Mesangial cell (primary cell): ENCODE measurements at places on chromosomes 16 and 17. TPM values are rescaled to one million over a fixed set of nuclear protein-coding genes. Genes with fewer than 3 reads are reported as not detected.

The TEKT1 gene
- total RNA-seq = not detected in 2 replicates

The HOXB4 gene
- total RNA-seq = 1.5 and 4.1 TPM in 2 replicates

The TCF25 gene
- total RNA-seq = 103 and 206 TPM in 2 replicates

The TLCD2 gene
- 1.3 and 4.6 TPM in 2 replicates for total RNA-seq

The ABCC3 gene
- total RNA-seq = 10.4 and 61.5 TPM in 2 replicates

The MYL11 gene
- 1.8 TPM in 1 of 2 replicates, not detected in the other for total RNA-seq

The HID1 gene
- total RNA-seq = 2.0 and 12.5 TPM in 2 replicates

The GPR139 gene
- not detected in 2 replicates for total RNA-seq

The RNF222 gene
- total RNA-seq = not detected in 2 replicates

The TP53TG3B gene
- not detected in 2 replicates for total RNA-seq

The KRT24 gene
- total RNA-seq = not detected in 2 replicates

The TBC1D3C gene
- 2.7 TPM in 1 of 2 replicates, not detected in the other for total RNA-seq

The DUSP14 gene
- total RNA-seq = 36.8 and 47.1 TPM in 2 replicates

The HS3ST2 gene
- not detected in 2 replicates for total RNA-seq

The MFSD6L gene
- 0.13 TPM in 1 of 2 replicates, not detected in the other for total RNA-seq

The CD300H gene
- total RNA-seq = not detected in 2 replicates

The ATAD5 gene
- 0.38 and 3.9 TPM in 2 replicates for total RNA-seq

The DPEP1 gene
- total RNA-seq = 1.5 and 29.3 TPM in 2 replicates

The ZNF213 gene
- total RNA-seq = 5.9 and 9.9 TPM in 2 replicates

The BEAN1 gene
- total RNA-seq = 0.81 and 4.3 TPM in 2 replicates

The RGS11 gene
- total RNA-seq = 0.33 and 5.2 TPM in 2 replicates

The SPATA22 gene
- 0.38 TPM in 1 of 2 replicates, not detected in the other for total RNA-seq

The SEPTIN12 gene
- not detected in 2 replicates for total RNA-seq

The EVPLL gene
- not detected in 2 replicates for total RNA-seq

The RCVRN gene
- not detected in 2 replicates for total RNA-seq

The ZC3H7A gene
- total RNA-seq = 14.7 and 26.7 TPM in 2 replicates

The KRT25 gene
- total RNA-seq = not detected in 2 replicates

The TP53TG3F gene
- not detected in 2 replicates for total RNA-seq

The ABCC12 gene
- not detected in 2 replicates for total RNA-seq

The ERN2 gene
- 0.38 TPM in 1 of 2 replicates, not detected in the other for total RNA-seq

The GRAP gene
- 0.25 and 1.1 TPM in 2 replicates for total RNA-seq

The OTOP2 gene
- total RNA-seq = not detected in 2 replicates

The CPHXL2 gene
- not detected in 2 replicates for total RNA-seq

The ZG16B gene
- total RNA-seq = 1.1 and 1.3 TPM in 2 replicates

The IL17C gene
- total RNA-seq = not detected in 2 replicates

The RPRML gene
- not detected in 2 replicates for total RNA-seq

The HSD17B1 gene
- 1.1 and 4.4 TPM in 2 replicates for total RNA-seq

The OR3A3 gene
- total RNA-seq = not detected in 2 replicates

The ZPBP2 gene
- total RNA-seq = not detected in 2 replicates

The FNDC8 gene
- not detected in 2 replicates for total RNA-seq

The CSH1 gene
- not detected in 2 replicates for total RNA-seq

The AKAP1 gene
- total RNA-seq = 24.4 and 24.5 TPM in 2 replicates

The TVP23C gene
- 2.6 and 7.4 TPM in 2 replicates for total RNA-seq

The NAGS gene
- 6.2 and 9.0 TPM in 2 replicates for total RNA-seq

The COX6A2 gene
- total RNA-seq = not detected in 2 replicates
